ENCODE measurements at places on chromosomes 5 and 9.

DNA sequence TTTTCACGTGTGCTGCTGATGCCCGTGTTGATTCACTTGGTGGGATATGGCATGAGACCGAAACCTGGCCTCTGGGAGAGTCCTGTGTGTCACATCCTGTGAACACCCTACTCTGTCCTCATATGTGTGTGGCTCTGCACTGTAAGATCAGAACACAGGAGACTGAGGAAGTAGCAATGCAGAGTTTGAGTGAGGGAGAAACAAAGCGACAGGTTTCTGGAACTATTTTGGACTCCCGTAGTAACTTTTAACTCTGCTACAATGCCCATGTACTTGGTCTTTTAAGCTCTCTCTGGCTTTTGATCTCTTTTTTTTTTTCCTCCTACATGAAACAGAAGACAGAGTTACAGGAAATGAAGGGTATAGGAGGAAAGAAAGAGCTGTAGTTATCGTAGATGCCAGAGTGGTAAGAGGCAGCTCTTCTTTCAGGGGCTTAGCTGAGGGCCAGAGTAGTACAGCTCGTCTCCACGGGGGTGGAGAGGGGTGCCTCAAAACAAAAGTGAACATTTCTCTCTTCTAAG, 26.6 kb downstream of the GRAMD2B start:
- peak; percentile 22 for DNase-seq

DNA sequence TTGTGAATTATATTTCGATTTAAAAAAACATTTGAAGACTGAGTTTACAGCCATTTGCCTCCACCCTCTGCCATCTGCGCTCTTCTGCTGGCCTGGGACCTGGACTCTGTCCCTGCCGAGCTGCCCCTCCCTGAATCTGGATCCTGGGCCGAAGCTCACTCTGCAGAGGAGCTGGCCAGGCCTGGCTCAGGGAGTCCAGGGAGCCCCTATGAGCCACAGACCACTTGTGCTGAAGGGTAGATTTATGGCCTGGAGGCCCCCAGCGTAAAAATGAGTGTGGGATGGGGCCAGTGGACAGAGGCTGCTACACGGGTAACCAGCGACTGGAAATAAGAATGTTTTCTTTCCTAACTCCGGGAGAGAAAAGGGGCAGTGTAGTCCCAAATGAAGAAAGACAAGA, 129.8 kb downstream of the FGF18 start:
- DNase-seq, result no peak

GRCh38 chr5:123545506-123545905, 33.5 kb downstream of the CSNK1G3 start:
- no peak for DNase-seq

DNA sequence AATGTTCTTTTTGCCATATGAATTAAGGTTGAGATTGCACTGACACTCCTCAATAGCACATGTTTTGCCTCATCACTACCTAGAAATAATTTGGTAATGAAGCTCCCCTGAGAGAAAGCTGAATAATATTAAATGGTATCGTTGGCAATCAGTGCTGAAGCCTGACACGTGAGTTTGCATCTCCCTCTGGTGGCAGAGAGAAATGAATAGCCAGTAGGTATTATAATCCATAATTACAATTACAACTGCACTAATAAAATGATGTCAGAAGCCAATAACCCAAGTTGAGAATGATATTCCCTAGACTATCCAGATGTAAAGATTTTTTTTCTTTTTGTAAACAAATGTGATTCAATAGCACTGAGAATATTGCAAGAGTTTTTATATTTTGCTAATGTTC, 700.3 kb downstream of the PTPRD start:
- DNase-seq, result no peak

DNA sequence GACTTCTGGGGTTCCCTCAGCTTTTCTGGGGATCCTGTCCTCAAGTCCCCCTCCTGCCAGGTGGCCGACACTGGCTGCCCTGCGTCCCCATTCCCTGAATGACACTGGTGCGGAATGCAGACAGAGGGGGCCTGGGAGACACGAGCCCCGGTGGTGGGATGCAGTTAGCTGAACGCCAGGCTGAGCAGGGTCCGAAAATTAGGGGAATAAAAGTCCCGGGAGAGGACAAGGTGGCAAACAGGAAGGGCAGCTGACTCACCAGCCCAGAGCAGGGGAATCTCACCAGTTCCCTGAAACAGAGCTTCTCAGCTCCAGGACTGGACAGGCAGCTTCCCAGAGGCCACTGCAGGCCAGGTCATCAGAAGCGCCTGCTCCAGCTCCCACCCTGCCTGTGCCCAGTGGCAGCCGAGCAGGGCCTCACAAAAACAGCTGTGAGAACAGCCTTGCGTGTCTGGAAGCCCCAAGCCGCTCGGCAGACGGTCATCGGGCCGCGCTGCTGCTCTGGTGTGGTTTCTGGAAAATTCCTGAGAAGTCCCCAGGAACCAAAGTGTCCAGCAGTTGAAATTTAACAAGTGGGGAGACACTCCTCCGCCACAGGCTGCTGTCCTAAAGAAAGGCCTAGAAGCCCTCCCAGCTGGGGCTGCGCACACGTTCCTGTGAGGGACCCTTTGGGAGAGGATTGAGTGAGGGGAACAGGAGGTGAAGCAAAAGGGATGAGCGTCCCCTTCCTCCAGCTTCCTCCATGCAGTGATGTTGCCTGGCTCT, 47.6 kb upstream of the EXOC3 start:
- no peak for DNase-seq

DNA sequence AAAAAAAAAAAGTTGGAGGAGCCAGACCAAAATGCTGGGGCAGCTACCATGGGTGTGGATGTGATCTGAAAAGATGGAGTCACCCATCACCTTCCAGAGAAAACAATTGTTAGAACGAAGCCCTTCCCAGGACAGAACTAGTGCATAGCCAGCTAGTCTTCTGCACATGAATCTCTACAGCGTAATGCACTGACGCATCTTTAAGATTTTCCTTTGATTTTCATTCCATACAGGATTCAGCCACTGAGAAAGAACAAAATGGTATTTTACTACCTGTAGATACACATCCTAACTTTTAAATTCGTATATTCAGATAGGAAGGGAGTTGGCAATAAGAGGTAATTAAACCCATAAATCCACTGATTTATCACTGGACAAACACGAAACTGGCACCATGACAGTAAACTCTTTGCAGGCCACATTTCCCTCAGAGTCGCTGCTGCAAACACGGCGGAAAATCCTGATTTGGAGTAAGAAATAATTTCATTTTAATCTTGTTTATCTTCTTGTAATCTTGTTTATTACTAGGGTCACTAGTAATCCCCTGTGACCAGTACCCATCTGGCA, 206.6 kb downstream of the SPOCK1 start:
- no peak for DNase-seq

DNA sequence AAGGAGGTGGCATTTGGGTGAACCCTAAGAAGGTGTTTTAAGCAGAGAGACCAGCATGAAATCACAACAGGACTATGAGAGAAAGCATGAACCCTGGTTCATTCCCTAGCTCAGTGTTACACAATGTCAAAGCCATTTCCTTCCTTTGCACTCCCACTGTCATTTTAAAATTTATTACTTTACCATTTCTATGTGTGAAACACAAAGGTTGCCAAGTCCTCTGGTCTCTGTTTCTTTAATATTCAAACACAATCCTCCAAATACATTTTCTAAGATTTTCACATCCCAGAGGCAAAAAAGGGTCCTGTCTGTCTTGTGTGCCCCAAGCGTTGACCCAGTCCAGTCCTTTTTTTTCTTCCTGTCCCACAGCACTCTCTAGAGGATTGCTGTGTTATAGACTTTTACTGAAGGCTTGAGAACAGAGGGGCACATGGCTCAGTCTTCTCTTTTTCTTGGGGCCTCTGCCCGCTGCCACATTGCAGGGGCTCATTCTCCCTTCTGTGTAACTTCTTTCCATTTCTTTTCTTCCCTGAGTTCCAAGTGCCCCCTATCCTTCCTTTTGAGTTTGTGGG, 78.6 kb upstream of the SLC28A3 start:
- no peak for DNase-seq

GRCh38 chr9:113979343-113980127, 98.6 kb downstream of the AMBP start:
- DNase-seq, result no peak

DNA sequence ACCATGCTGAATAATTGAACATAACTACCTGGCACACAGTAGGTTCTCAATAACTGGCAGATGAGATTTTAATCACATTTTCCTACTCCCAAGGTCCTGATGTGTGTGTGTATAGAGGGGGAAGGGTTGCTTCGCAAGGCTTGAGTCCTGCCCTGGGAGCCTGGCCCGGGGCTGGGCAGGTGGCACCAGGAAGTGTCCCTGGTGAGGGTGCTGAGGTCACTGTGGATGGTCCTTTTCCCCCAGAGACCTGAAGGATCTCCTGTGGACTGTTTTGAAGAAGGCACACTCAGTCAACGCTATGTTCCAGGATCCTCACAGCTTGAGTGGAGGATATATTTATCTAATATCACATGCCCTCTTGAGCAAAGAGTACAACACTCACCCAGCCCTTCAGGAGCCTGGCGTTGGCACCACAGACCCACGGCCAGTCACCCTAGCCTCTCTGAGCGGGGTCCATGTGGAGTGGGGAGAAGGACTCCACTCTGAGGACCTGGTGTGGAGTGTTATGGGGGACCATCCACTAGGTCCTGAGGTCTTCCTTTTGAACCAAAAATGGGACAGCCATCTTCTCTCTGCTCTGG, 177.8 kb downstream of the GABBR2 start:
- DNase-seq, result no peak

DNA sequence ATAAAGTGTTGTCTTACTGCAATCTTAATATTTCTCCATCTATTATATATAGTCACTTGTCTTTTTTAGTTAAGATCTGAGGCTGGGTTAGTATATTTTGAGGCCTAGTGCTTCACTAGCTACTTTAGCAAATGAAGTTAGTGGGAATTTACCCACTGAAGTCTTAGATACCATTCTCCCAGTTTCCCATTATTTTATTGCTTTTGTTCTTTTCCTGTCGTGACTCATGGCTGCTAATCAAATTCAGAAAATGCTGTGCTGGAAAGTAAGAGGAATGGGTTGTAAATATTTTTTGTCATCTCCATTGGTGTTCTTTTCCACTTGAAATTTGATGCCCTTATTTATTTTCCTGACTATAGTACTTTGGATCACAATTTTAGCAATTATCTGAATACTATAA, 14.2 kb downstream of the TCERG1 start:
- DNase-seq, result no peak

DNA sequence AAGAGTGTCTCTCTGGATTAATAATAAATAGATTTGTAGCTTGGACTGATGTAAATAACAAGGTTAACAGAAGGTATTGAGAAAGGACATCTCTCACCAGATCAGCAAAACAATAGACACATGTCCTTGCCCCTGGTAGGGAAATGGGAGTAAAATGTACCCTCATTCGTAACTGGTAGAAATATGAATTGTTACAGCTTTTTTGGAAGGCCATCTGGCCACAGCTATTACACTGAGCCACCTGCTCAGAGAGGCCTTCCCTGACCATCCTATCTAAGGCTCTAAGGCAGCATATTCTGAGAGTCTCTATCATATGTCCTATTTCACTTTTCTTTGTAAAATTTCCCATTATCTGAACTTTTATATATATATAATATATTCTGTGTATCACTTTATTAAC, 129.1 kb upstream of the MAP1B start:
- no peak for DNase-seq

GRCh38 chr5:150675069-150675468, 14.0 kb downstream of the MYOZ3 start:
- DNase-seq, result no peak

DNA sequence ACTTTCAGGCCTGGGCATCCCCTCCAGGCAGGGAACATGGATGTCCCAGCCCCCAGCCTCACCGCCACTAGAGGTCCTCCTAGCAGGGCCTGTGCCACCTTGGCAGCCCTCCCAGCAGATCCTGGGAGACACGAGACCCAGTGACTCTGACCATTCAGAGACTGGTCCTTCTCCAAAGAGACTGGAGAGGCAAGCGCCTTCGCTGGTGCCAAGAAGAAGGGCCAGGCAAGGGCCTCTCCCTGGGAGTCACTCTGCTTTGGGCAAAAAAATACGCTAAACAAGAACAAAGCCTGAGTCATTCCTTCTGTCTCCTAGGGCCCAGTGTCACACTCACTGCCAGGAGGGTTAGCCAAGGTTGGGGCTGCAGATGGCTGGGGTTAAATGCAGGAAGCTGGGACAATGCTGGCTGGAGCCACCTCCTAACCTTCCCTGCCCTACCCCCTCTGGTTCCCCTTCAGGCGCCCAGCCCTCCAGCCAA, 35.3 kb upstream of the SMIM23 start:
- no peak for DNase-seq

DNA sequence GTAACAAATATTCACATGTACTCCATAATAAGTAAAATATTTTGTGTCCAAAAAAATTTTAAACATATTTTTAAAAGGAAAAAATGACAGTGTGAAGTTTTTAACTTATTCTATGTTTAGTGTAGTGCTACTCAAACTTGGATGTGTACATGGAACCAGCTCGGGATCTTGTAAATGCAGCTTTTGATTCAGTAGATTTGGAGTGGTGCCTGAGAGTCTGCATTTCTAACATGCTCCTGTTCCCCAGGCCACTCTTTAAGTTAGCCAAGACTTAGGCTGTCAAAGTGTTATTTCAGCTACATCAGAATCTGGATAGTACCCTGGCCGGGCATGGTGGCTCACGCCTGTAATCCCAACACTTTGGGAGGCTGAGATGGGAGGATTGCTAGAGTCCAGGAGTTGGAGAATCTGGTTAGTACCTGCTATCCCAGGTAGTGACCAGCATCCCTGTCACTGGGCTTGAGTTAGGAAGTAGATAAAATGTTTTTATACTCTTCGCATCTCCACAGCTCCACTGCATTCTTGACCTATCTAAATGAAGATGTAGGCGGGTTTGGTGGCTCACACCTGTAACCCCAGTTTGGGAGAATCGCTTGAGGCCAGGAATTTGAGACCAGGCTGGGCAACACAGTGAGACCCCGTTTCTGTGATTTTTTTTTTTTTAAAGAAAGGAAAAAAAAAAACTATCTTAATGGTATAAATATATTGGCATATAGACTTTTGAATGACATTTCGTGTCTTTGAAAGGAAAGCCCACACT, 60.7 kb upstream of the TTC23L start:
- no peak for DNase-seq

GRCh38 chr9:89664896-89665329, 60.1 kb downstream of the GADD45G start:
- DNase-seq, result no peak

- DNase-seq, result no peak
Measured at GRCh38 chr5:92554447-92555085, 1026.5 kb downstream of the NR2F1-AS1 start.

DNA sequence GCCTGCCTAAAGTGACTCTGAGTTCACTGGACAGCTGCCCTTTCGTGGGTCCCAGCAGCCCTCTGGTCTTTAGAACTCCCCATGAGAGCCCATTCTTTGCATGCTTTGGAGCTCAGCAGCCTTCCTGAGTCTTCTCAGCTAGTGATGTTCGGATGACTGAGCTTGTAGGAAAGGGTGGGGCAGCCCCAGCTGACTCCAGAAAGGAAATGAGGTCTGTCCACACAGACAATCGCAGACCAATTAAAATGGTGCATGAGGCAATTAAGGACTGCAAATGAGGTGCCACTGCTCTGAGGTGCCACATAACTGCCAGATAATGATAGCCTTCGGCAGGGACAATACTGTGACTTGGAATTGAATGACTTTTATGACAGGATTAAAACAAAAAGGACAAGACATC, 25.4 kb upstream of the TOMM5 start:
- DNase-seq, result no peak

All from RCC 7860 (cell line).